Osteoblast (primary cell): ENCODE measurements at places on chromosomes 2 and 18. TPM values are rescaled to one million over a fixed set of nuclear protein-coding genes. Genes with fewer than 3 reads are reported as not detected.

The DNMT3A gene
- total RNA-seq = 14.7 and 18.5 TPM in 2 replicates

The C1QL2 gene
- not detected in 2 replicates for total RNA-seq

The AQP12A gene
- total RNA-seq = not detected in 2 replicates

The FHOD3 gene
- 13.0 and 17.4 TPM in 2 replicates for total RNA-seq

The IMMT gene
- 55.7 and 60.4 TPM in 2 replicates for total RNA-seq

The SAG gene
- not detected in 2 replicates for total RNA-seq

The PNO1 gene
- total RNA-seq = 10.5 and 15.0 TPM in 2 replicates

The LYPD6B gene
- 2.5 and 2.9 TPM in 2 replicates for total RNA-seq

The ADRA2B gene
- total RNA-seq = under 0.01 TPM in 1 of 2 replicates, not detected in the other

The PEX13 gene
- total RNA-seq = 33.3 and 34.0 TPM in 2 replicates
